SK-N-SH (cell line): ENCODE measurements at places on chromosomes 3 and 15.

DNA sequence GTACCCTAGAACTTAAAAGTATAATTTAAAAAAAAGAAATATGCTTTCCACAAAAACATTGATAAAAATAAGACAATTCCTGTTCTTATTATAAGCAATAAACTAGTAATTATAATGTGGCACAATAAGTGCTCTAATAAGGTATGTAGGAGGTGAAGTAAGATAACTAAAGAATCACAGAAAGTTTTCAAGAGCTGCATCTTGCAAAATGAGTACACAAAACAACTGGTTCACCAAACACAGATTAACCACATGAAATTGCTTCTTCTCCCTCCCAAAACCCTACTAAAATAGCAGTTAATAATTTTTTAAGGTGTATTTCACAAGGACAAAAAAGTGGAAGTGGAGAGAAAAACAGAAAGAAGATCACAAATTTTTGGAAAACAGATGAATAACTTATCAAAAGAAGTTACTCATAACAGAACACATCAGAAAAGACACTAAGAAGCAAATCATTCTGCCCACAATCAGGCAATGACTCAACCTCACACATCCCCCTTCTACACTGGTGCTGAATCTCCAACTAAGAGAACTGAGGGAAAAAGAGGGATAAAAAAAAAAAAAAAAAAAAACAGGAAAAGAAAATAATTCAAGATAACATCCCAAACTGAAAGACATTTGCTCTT lies 64.2 kb downstream of the TBC1D5 start:
- DNase-seq = no peak

- no peak for DNase-seq
These were observed 43.8 kb upstream of the CMTM8 start for GRCh38 chr3:32194653-32195052.

DNA sequence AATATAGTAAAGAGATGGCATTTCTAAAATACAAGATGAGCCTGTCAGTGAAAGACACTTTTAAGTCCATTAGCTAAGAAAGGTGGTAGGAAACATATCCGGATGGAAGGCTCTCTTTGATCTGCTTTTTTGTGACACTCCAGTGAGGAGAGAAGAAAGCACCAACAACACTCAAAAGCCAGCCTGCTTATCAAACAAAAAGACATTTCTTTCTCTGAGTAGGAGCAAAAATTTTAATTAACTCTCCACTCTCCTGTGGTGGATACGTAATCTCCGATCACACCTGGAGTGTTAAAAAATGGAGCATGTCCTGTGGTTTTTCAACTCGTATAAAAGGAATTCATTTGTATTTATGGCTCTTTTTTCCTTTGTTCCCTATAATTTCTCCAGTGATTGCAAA lies 65.3 kb downstream of the OXNAD1 start:
- DNase-seq = no peak

GRCh38 chr15:35928847-35929246 lies 382.9 kb upstream of the DPH6 start:
- DNase-seq = no peak

DNA sequence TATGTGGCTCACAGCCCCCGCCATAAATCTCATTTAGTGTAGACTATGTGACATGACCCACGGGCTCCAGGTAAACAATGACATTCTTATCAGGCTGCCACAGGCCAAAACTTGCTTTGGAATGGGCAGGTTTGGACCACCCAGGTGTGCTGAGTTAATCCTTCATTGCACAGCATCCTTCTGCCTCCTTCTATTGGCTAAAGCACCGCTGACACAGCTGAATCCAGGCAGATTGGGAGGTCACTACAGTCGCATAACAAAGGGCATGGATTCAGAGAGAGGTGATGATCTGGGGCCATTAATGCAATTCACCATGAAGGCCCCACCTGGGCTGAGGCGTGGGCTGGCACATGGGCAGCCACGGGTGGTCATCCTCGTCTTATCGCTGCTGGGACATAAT lies 47.8 kb upstream of the GALNT15 start:
- no peak for DNase-seq

- no peak for DNase-seq
These were observed 71.4 kb downstream of the GHSR start for GRCh38 chr3:172376881-172377280.

GRCh38 chr15:85625166-85625830 lies 169.4 kb downstream of the KLHL25 start:
- no peak for DNase-seq

DNA sequence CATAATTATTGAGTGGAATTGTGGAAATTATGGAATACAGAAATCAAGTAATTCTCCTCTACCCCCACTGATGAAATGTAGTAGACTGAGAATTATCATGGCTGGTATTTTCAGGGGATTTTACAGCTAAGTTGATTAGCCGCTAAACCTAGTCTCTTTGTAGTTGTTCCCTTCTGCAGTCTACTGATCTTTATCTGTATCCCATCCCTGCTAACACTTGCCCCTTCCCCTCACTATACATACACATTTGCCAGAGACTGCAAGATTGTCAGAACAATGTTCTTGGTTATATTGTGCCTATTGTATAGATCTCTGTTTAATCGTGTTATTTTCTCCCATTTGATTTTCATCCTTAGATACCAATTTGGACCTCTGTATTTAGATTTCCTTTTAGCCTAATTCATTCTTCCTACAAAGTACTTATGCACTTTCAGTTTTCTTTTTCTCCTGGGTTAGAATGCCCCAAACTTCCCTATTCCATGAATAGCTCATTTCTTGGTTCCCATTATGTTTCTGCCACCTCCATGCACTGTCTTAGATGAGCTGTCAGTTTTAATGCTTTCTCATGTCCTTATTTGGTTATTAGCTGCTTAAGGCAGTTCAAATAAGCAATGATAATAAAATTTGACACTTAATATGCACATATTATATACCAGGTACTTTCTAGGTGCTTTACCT lies 86.9 kb downstream of the CDIN1 start:
- DNase-seq = peak; percentile 36

DNA sequence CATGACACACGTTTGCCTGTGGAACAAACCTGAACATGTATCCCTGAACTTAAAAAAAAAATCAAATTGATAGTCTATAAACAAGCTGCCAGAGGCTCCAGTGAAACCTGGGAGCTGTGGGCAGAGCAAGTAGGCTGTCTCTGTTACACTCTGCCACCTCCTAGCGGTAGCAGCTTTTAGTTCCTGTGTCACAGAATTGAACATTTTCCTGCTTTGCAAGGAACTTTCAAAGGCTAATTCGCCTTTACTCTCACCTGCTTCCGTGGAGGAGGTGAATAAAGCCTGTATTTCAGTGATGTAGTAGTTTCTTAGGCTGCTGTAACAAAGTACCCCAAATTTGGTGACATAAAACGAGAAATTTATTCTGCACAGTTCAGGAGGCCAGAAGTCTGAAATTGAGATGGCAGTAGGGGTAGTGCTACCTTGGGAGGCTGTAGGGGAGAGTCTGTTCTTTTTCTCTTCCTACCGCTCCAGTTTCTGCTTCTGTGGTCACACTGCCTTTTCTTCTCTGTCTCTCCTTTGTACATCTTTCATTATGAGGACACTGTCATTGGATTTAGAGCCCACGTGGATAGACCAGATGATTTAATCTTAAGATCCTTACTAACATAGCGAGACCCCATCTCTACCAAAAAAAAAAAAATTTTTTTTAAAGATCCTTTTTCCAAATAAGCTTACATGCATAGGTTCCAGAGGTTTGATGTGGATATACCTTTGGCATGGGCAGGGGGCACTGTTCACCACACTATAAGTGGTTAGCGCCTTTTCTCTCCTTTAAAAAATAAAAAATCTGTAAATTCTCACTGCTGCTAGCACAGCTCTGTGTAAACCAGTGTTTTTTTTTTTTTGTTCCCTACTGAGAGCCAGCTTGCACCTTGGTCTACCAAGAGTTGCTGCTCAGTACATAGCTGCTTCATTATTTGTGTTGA lies 25.3 kb downstream of the FBXO22 start:
- DNase-seq = peak; percentile 10

DNA sequence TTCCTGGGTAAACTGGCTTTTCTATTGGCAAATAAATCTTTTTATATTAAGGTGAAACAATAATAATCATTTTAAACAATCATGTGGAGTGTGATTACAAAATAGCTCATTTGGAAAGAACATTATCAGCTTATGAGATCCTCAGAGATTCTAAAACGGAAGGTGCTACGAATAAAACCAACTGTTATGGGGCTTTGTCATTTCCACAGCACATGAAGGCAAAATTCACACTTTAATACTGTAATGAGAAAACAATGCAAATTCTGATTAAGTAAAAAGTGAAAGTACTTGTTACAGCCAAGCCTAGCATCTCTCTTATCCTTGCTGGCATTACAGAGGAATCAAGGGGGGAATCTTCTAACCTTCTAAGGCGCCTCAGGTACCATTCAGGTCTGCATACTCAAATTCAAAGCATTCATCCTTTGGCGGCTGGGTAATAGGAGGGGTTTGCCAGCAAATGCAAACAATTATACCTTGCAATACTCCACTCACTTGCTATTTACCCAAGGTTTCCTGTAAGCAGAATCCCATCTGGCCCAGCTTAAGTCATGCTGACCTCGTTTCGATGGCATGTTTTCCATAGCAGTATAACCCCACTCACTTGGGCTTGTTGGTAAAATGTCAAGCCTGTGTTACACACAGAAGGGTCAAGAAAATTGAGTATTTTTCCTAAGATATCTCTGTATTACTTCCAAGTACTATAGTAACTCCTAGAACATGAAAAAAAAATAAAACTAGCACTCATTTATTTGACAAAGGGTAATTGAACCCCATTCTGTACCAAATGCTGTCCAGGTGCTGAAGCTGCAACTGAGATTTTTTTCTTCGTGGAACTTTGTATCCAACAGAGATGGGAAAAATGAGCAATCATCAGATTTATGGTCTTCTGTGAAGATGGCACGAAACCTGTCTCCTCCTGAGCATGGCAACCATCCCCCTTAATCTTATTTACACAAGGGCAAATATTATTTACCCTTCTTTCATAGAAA lies 183.7 kb upstream of the LMCD1 start:
- no peak for DNase-seq

- no peak for DNase-seq
These were observed 19.5 kb downstream of the ARIH2 start for GRCh38 chr3:48938156-48938555.

DNA sequence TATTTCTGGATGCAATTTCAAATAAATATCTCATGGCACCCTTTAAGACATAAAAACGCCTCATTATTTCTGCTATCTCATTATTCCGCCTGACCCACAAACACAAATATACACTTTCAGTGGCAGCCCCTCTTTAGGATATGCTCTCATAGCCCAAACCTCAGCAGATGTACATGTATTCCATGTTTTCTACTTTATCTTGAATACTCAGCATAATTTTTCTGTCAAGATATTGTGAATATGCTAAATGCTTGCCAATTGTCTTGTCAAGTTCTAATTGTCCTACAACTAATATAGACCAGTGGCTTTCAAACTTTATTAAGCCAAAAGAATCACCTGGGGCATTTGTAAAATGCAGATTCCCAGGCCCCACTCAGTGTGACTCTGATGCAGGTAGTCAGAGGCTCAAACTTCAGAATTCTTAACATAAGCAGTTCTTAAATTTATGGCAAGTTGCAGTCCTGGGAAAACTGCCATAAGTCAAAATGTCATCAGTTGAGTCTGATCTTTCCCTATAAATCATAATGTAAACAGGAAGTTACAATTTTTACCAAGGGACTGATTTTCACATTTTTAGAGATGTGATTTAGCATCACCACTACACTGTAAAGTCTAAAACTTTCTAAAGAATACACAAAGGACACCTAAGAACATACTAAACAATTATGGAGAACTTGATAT lies 135.1 kb downstream of the TBL1XR1 start:
- no peak for DNase-seq

GRCh38 chr15:68209735-68210408 lies 4.7 kb upstream of the CALML4 start:
- DNase-seq = no peak

DNA sequence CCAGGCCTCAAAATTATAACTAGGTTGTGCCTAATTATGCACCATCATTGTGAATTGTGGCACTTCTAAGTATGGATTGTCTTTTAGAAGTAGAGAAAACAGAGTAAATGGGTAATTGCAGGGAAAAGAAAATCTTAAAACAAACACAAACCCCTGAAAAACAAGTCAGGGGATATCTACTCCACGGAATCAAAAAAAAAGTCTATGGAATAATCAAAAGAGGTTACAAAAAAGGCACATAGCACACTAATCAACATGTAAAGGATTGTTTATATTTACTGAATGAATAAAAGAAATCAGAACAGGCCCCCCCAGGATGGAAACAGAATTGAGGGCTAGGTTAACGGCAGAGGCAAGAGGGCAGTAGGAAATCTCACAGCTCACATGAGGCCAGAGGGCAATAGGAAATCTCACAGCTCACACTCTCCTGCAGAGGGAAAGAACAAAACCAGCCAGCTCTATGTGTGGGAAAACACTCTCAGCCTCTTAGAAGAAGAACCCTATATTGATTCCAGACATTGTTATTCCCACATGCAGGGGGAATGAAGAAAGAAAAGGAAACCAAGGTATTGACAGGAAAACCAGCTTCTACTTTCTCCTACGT lies 72.7 kb upstream of the FNDC3B start:
- no peak for DNase-seq

DNA sequence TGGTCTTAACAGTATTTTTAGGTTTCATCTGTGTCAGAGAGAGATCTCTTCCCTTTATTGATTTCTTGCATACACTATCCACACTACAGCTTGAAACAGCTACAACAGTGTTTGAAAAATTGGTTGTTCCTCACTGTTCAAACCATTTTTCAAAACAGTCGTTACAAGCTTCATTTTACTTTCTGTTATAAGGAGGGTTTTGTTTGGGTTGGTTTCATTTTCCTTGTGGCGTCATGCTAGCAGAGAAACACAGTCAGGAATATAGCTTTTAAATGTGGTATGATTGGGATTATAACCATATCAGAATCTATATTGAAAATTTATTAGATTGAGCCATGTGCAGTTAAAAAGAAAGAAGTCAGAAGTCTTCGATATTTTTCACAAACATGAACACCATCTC lies 400.6 kb downstream of the ZBTB20 start:
- no peak for DNase-seq

DNA sequence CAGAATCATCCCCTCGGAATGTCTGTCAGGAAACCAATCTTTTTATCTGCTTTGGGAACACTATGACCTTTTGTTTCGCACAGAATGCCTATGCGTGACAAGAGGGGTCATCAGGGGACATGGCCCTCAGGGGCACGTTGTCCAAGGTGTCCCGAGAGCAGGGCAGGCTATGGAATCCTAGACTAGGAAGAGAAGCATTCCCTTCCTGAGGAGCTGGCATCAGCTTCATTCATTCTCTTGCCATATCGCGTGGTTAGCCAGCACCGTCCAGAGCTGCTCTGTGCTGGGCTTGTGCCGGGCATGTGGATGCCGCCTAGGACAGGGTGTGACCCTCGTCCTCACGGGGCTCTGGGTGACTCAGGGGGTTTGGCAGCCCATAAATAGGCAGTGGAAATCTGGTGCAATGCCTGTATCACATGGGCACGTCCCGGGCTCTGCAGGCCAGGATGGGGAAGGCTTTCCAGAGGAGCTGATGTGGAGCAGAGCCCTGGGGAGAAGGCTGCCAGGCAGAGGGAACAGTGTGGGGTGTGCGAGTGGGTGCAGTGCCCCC lies 117.8 kb downstream of the TMEM266 start:
- DNase-seq = no peak

GRCh38 chr3:64694114-64694513 lies 6.3 kb upstream of the ADAMTS9 start:
- DNase-seq = no peak
